NCI-H1105 (cell line): ENCODE measurements at places on chromosomes 6 and 20.

- DNase-seq = no peak
These were observed 93.6 kb downstream of the KIF16B start for GRCh38 chr20:16479666-16480065.

DNA sequence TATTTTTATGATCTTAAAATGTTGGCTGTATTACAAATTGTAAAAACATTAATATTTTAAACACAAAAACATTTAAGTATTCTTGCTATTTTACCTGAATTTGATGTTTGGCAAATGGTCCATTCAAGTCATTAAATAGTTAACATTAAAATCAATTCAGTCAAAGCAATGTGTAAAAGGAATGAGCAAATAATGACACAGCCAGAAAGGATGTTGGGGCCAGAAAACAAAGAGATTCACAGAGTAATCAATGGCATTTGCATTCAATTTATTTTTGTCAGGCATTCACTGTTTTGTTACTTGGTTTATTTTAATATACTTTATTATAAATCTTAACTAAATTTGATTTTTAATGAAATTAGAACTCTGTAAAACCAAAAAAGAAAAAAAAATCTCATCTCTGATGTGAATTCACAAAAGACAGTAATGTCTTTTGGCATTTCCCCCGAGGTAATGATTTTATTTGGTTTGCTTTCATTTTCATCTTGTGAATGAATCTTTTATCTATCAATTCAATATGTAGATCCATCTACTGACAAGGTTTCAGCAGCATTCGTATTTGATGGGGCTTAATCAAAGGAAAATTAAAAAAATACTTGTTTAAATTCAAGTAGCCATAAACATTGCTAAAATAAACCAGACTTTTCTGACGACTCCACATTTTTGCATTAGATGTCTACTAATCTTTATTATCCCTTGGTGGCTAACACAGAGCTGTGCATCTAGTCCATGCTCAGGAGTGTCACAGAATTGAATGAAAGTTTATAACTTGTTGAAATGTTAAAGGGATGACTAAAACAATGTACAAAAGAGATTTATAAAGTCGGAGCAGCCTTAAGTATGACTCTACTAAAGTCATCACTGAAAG, 866.7 kb upstream of the GJE1 start:
- DNase-seq = no peak

GRCh38 chr20:62216636-62217566, 3.2 kb downstream of the HRH3 start:
- no peak for DNase-seq

- DNase-seq = no peak
These were observed 8.5 kb upstream of the BEND6 start for GRCh38 chr6:56946368-56946767.

GRCh38 chr6:4085332-4085700, 6.4 kb upstream of the FAM217A start:
- no peak for DNase-seq

GRCh38 chr6:45921691-45922281, 93.9 kb downstream of the CLIC5 start:
- no peak for DNase-seq

GRCh38 chr6:73200247-73200646, 25.0 kb downstream of the KHDC1L start:
- no peak for DNase-seq
